ENCODE measurements at places on chromosomes 5 and 9.

DNA sequence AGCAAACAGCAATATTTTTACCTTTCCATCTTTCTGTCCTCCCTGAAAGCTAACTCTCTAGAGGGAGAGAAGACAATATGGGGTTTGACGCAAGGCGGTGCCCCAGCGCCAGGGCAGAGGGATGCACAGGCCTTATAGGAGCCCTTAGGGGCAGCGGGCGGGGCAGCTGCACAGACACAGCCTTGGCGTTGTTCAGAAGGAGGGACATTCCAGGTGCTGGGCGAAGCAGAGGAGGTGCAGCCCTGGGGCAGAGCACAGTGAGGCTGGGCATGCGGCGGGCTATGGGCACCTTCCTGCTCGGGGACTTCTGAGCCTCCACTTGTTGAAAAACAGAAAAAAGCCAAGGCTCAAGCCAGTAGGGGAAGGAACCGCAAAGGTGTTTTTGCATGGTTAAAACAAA, 33.7 kb upstream of the BICD2 start:
- DNase-seq, result no peak

DNA sequence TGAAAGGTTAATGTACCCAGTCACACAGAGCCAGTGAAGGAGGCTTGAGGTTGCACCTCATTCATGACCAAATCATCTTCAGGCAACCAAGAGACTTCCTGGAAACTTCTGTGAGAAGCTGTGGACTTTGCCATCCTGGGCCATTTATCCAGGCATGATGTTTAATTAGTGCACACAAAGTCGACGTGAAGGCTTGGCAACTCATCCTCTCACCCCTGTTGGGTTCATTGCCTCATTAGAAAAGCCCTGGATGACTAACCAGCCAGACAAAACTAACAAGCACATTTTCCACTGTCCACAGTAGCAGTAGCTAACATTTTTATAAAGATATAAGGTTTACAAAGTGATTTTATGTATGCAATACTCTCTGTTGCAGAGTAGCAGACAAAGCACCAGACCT, 65.7 kb upstream of the ZNF462 start:
- no peak for DNase-seq

DNA sequence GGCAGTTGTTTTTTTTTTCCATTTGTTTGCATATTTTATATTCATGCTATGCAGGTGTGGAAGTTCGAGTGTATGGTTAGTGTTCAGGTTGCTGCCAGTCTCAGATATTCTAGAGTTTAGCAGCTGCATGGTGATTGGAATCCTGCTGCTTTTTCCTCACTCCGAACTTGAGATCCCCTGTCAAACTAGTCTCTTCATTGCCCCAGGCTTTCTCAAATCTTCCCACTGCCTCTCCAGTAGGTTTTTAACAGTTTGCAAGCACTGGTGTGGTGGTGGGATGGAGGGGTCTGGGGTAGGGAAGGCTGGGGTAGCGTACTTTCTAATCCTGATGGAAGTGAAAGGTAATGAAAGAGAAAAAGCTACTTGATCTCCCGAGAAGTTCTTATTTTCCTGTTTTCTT, 112.9 kb downstream of the CHSY3 start:
- DNase-seq, result no peak

DNA sequence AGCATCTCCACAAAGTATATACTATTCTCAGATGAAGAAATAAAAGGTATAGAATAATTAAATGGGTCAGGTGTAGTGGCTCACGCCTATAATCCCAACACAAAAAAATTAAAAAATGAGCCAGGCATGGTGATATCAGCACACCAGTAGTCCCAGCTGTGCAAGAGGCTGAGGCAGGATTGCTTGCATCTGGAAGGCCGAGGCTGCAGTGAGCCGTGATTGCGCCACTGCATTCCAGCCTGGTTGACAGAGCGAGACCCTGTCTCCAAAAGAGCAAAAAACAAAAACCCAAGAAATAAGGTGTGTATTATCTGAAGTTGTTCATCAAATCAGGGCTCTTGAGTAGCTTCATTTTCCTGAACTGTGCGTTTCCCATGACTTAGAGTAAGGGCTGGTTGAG, 83.2 kb upstream of the MYO10 start:
- no peak for DNase-seq

GRCh38 chr5:139446956-139447779, 7.8 kb upstream of the DNAJC18 start:
- DNase-seq, result no peak

- no peak for DNase-seq
Observed at GRCh38 chr5:74975582-74975981, 76.8 kb downstream of the GCNT4 start.

Measured in CD8-positive, alpha-beta memory T cell (primary cell).